ENCODE measurements at places on chromosomes 2 and 18.

DNA sequence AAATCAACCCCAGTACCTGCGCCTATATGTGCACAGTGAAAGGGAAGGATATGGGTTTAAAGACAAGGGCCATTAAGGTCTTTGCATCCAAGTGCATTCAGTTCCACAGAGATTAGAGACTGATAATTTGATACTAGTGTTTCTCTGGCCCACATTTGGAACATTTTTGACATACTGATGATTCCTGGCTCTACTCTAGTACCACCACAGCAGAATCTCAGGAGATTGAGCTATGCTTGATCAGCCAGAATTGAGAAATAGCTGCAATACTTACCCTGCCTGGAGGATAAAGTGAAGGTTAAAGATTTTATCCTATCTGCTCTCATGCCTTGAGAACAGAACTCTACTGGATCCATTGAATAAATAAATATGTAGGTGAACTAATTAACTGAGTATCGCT is 1267.8 kb downstream of the SUCLG1 start:
- no peak for DNase-seq

DNA sequence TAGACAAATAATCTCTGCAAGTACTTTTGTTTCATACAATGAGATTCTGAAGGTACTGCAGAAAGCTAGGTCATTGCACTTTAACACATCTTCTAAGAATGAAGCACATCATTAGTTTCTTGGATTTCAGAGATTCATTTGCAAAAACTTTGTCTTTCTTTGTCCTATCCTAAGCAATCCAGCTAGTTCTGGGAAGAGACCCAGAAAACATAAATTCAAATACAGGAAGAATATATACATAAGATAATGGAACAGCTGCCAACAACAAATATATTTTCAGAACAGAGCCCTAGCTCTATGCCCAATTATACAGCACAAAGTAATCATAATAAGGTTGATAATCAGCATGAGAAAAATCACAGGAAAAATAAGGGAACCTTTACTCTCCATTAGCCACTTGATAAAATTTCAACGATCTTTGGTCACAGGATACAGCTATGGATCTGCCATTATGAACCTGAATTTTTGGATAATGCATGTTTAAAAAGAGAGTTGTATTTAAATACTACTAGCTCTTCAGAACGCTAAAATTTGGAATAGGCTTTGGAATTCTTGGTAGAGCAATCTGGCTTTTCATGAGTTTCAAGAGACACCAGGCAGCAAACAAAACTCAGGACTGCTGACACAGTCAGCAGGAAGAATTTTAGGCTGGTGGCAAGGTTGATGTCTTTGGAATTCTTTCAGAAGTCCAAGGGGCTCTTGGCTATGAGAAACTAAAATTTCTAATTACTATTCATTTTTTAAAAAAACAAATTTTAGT is 250.4 kb upstream of the SMIM21 start:
- no peak for DNase-seq

DNA sequence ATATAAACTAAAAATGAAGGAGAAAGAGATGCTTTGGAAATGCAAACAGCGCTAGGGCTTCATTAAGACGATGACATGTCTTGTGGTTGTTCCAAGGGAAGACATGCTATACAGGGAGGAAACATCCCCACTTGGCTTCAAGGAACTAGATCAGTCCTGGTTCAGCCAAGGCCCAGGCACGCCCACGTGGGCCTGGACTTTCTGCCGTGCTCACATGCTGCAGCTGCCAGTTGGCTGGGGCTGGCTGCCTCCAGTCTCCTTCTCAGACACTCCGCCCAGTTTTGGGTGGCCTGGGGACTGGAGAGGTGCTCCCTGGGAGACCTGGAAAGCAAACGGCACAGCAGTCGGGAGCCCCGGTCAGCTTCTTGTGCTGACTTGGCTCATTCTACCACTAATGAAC is 109.6 kb downstream of the GLI2 start:
- DNase-seq, result no peak

GRCh38 chr2:44100351-44100750 is 68.3 kb upstream of the PPM1B start:
- DNase-seq, result no peak

GRCh38 chr18:61001138-61001537 is 332.1 kb upstream of the CDH20 start:
- DNase-seq, result no peak

DNA sequence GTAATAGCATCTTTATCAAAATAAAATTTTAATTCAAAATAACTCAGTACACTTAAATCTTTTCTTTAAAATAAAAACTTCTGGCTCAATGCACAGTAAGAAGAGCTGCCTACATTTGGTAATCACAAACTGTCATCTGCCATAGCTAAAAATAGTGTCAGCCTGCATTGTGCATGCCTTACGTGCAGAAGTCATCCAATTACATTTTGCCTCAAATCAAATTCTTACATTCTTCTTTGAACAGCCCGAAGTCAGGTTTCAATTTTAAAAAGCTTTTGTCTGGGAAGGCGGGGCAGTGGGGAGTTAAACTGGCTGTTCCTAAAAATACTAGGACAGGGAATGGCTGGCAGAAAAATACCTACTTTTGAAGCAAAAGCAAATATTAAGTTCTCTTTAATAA is 51.1 kb downstream of the RTN4 start:
- DNase-seq, result no peak

- no peak for DNase-seq
These were observed 34.9 kb upstream of the PLA2R1 start for GRCh38 chr2:160097326-160097725.

DNA sequence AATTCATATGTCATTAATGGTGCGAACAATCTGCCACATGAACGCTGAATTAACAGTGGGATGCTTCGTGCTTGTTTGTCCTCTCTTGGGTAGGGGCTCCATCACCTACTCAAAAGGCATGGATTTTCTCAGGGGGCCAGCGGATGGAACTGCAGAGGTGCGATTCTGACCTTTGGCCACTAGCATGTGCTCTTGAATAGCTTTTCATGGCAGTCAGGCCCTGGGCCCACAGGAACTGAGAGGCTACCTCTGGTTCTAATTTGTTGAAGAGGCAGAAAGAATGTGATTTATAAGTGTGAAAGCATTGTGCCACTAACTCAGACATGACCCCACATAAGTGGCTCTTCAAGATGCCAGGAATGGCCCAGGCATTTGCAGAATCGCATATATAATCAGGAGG is 283.2 kb downstream of the INSIG2 start:
- DNase-seq, result peak; percentile 5

- DNase-seq, result no peak
These were observed 1.3 kb downstream of the MGAT4A start for GRCh38 chr2:98729652-98730051.

DNA sequence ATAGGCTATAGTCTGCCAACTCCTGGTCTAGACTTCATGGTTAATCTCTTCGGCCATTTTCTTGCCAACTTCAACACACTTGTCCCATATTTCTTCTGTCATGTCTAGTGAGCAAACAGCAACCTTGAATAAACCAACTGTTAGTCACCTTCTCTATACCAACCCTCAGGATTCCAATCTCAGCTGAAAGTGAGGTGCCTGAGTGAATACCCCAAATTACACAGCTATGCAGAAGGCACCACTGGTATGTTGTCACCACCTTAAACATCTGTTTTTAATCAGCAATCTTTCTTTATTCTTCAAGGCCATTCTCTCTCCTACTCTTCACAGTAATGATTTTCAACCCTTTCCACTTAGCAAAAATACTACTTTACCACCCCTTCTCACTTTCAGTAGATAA is 39.3 kb downstream of the THOC1 start:
- DNase-seq, result no peak

GRCh38 chr2:9652898-9653479 is 22.2 kb upstream of the YWHAQ start:
- DNase-seq, result no peak

- DNase-seq, result peak; percentile 28
These were observed 84.6 kb downstream of the RAB31 start for GRCh38 chr18:9792565-9793245.

- DNase-seq, result no peak
These were observed 45.7 kb downstream of the HDAC4 start for GRCh38 chr2:239355139-239355538.

DNA sequence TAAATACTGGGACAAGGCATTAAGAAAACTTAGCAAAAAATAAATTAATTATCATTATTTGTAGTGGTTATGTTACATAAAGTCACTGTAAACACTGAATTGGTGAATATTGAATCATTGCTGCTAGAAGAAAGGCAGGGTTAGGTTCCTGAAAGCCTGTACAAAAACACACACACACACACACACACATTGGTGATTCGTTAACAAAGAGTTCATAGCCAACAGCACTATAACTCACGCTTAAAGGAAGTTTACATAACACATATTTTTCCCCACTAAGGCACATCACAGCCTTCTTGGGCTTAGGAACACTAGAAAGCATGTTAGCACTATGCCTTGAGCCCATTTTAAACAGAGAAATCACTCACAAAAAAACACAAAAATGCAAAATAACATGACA is 690.0 kb upstream of the PIK3C3 start:
- DNase-seq, result no peak

DNA sequence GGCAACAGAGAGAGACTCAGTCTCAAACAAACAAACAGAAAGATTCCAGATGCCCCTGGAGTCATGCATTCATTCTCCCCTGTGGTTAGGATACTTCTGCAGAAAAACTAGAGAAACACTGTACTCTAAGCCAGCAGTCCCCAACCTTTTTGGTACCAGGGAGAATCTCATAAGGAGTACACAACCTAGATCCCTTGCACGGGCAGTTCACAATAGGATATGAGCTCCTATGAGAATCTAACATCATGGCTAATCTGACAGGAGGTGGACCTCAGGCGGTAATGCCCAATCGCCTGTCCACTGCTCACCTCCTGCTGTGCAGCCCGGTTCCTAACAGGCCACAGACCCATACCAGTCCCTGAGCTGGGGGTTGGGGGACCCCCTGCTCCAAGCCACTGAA is 18.3 kb downstream of the PSME4 start:
- no peak for DNase-seq

- no peak for DNase-seq
These were observed 496.5 kb downstream of the LRRTM4 start for GRCh38 chr2:77025714-77026113.

DNA sequence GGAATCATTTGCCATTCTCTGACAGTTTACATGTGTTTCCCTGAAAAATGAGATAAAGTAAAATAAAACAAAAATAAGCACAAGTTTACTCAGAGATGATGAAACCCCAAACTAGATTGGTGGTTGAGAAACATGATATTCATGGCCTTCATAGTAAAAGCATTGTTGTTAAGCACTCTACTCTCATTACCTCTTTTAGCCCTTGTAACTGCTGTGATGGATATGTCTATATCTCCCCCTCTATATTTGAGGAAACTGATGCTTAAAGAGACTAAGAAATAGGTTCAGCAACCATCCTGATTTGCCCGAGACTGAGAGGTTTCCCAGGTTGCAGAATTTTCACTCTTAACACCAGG is 33.9 kb upstream of the GALNT3 start:
- no peak for DNase-seq

DNA sequence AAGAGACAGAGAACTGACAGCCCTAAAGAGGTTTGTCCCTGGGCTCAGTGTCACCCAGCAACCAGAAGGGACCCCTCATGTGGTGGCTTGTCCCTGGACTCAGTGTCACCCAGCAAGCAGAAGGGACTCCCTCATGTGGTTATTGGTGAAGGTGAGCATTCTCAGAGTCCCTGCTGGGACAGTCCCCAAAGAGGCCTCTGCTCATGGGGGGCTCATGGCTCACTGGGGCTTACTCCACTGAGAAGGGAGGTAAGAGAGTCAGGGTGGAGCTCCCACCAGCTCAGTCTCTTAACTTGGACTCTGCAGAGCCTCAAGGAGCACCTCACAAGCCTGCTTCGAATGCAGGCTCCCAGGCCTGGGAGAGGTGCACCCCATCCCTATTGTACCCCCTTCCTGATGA is 145.2 kb upstream of the COPS8 start:
- no peak for DNase-seq

DNA sequence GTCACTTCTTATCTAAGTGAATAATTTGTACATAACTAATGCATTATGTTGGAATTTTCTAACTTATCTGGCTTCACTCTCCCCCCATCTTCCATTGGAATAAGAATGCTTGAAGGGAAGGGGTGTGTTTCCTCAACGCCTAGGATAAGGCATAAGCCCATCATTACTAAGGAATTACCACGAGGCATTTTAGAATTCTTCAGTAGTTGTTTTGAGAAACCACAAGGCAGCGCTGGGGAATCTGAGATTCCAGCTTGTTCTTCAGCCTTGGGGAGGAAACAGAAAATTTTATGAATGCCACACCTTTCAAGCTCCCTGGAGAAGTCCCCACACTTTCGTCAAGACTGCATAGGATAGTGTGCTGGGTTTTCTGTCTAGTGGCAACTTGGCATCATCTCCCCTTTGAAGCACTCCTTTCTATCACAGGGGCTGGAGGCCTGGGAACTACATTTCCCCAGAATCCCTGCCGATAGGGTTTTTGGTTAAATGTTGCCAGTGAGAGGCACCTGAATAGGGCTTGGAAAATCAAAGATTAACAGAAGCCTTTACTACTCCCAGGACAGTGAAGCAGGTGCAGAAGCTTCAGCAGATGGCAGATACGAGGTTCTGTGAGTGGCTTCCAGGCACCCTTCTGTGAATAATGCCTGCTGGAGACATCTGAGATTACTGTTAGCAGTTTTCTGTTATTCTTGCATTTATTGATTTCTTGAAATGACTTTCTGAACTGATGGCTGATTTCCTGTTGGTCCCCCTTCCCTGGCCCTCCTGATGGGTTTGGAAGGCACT is 192.7 kb upstream of the REV1 start:
- no peak for DNase-seq

DNA sequence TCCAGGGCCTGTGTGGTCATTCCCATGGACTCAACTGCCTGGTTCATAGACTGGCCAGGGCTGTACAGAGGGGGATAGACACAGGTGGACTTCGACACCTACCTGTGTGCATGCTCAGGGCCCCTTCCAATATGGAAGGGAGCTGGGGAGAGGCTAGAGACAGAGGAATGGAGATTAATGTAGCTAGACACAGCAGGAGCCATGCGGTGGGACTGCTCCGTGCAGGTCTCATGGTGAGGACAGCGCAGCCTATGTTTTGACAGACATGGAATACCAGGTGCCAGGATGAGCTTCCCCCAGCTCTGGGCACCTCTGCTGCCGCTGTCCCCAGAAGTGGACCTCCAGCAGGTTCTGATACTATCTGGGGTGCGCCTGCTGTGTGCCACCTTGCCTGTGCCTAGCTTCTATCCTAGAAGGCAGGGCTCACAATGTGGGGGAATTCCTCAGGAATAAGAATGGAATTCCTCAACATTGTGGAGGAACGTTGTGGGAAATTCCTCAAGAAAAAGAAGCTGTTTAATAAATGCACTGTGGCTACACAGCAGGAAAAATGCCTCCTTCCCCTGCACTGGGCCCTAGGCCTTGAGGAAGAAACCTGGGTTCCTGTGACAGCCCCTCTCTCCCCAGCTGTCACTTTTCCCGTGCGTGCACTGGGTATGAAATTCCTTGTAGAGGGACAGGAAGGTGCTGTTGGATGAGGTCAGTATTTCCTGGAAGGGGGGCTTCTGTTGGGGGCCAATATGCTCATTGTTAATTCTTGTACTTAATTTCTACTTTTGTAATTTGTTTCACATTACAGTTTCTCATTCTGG is 7.3 kb downstream of the IL1R1 start:
- no peak for DNase-seq

GRCh38 chr2:86603905-86604304 is 19.8 kb downstream of the RNF103 start:
- no peak for DNase-seq

GRCh38 chr2:54212456-54212855 is 43.6 kb downstream of the TSPYL6 start:
- DNase-seq, result no peak

GRCh38 chr2:101971836-101972235 is 19.9 kb upstream of the IL1R2 start:
- no peak for DNase-seq

- no peak for DNase-seq
These were observed 32.5 kb upstream of the ATP6V1B1 start for GRCh38 chr2:70903171-70903570.

GRCh38 chr2:163637871-163638270 is 97.9 kb downstream of the FIGN start:
- no peak for DNase-seq

Measured in BE2C (cell line).